ENCODE measurements at places on chromosomes 11 and 22.

DNA sequence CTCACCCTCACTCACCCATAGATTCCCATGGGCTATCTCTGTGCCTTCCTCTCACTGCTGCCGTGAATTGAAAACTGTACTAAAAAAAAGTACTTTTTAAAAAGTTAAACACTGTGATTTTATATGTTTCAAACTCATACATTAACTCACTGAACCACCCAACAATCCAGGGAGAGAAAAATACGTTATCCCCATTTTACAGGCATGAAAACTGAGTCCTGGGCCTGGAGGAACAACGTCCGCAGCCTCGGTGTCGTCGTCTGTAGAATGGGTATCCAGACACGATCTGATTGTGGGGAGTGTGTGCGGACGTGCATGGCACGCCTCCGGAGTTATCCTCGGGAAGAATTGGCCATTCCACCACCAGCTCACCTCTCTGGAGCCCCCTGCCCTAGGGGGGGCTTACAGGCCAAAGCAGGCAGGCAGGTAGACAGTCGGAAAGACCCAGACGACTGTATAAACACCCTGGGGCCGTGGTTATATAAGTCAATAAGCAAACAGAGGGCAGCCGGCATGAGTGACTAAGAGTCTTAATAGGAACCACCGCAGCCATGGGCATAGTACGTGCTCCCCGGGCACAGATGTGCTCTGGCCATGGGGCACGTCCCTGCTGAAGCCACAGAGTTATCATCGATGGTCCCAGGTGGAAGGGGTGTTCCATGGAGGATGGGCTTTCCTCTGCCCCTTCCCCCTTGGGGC is 7.1 kb upstream of the PDGFB start:
- no peak for DNase-seq

GRCh38 chr11:46655631-46656030 is 38.3 kb downstream of the ATG13 start:
- DNase-seq = no peak

DNA sequence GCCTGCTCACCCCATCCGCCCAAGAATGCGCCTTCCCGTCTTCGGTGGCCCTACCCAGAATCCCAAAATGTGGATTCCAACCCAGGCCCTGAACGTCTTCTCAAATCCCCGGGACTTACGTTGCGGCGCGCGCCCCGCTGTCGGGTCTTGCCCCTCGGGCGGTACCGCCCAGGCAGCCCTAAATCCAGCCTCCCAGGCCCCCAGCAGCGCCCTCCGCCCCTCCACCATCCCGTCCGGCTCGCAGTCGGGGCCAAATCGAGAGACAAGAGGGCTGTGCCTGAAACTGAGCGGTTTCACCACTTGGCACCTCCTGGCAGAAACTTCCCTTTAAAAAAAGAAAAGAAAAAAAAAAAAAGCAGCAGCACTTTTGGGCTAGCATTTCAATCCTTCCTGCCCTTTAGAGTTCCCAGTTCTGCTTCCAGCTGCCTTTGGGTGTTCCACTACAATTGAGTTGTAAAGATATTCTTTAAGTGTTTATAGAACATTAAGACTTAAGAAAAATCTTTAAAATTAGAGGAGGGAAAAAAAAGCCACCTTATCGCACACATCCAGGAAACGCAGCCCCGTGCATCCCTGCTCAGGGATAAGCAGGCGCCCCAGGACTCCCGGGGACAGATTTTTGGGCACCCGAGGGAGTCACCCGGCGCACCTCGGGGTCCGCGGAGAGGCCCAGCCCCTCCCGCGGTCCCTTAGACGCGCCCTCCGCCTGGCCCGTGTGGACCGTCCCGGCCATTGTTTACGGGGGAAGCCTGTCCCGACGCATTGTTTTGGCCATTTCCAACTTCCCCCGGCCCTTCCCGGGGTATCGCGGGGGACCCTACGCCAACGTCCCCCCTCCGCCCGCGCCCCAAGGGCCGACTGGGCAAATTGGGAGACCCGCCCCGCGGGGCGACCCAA is 57.6 kb downstream of the KCNJ4 start:
- no peak for DNase-seq

GRCh38 chr11:101407324-101407723 is 176.5 kb downstream of the TRPC6 start:
- no peak for DNase-seq

- no peak for DNase-seq
Observed at GRCh38 chr11:15649371-15650104, 534.8 kb downstream of the INSC start.

- no peak for DNase-seq
Observed at GRCh38 chr22:21714786-21715185, 20.8 kb downstream of the YPEL1 start.

- no peak for DNase-seq
Observed at GRCh38 chr11:44190883-44191230, 95.4 kb downstream of the EXT2 start.

DNA sequence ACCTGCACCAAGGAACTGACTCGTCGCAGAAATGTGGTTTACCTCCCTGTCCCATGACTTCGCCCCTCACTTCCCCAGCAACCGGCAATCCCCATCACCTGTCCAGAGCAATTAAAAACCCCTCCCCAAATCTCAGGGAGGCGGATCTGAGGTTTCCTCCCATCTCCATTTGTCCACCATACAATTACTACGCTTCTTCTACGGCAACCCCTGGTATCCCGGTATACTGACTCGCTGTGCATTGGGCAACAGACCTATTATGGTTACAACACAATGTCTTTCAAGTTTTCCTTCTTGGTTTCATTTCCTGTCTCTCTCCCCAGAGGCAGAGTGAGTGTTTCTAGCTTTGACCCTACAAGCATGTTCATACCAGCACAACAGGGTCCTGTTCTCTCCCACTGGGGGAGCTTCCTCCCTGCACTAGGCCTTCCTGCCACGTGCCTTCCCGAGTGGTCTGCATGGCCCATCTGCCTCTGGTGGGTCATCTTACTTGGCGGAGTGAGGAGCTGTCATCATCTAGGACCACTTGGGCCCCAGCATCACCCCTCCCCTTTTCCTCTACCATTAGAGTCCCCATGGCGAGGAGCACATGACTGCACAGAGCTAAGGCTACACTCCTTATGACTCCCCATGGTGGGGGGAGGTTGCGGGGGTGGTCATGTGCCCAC is 30.3 kb upstream of the NAP1L4 start:
- no peak for DNase-seq

- DNase-seq = no peak
Observed at GRCh38 chr22:26986884-26987283, 329.5 kb downstream of the MIAT start.

- DNase-seq = no peak
Observed at GRCh38 chr11:11948242-11948947, 60.0 kb downstream of the DKK3 start.

GRCh38 chr11:77175021-77175842 is 47.2 kb downstream of the MYO7A start:
- no peak for DNase-seq

- DNase-seq = peak; percentile 43
Observed at GRCh38 chr11:441418-442274, at the start of gene ANO9. Gene ANO9, minus strand, starts transcription at chr11:442011. Its CDS starts 85 bp downstream, at chr11:441926.

GRCh38 chr11:107180236-107180635 is 162.0 kb upstream of the GUCY1A2 start:
- DNase-seq = no peak

DNA sequence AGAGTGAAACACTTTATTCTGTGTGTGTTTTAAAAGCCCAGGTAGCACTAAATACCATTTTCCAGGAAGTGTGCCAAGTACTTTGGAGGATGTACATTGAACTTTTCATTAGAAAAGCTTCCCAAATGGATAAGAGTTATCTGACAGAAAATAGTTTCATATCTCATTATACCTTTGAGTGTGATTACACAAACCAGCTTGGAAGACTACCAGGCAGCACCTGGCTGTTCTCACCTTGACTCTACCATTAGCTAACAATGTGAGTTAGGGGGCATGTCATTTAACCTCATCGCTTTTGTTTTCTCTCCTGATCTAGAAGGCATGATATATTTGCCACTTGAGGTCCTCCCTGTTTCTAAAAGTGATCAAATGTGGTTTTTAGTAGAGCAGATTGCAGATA is 50.2 kb downstream of the GRM5 start:
- DNase-seq = no peak

- peak; percentile 45 for DNase-seq
Observed at GRCh38 chr11:61827571-61828378, at the start of gene FADS2. Gene FADS2, plus strand, starts transcription at chr11:61828300. Its CDS starts 91 bp downstream, at chr11:61828391.

GRCh38 chr11:61974766-61975631 is 7.6 kb upstream of the FTH1 start:
- DNase-seq = no peak

GRCh38 chr11:84965484-84965883 is 661.7 kb downstream of the DLG2 start:
- no peak for DNase-seq

DNA sequence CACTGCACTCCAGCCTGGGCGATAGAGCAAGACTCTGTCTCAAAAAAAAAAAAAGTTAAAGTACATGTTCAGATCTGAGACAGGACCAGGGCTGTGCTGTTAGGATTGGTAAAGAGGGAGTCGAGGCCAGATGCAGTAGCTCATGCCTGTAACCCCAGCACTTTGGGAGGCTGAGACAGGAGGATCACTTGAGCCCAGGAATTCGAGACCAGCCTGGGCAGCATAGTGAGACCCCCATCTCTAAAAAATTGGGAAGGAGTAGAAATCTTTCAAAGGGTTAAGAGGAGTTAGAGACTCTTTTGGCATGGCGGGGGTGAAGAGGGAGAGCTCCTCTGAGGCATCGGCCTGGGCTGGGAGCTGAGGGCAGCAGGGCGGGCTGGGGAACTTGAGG is 11.8 kb downstream of the SLC25A45 start:
- DNase-seq = no peak

DNA sequence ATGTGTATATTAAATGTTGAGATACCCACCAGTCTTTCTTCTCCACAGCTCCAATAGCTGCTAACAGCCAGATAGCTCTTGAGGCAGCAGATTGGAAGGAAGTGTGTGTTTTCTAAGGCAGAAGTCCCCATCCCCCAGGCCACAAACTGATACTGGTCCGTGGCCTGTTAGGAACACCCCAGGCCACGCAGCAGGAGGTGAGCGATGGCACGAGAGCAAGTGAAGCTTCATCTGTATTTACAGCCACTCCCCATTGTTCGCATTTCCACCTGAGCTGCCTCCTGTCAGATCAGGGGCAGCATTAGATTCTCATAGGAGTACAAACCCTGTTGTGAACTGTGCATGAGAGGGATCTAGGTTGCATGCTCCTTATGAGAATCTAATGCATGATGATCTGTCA is 12.7 kb downstream of the CCDC73 start:
- DNase-seq = no peak

- no peak for DNase-seq
Observed at GRCh38 chr11:74815966-74816365, 67.3 kb downstream of the RNF169 start.

GRCh38 chr11:2779981-2780849 is 80.4 kb upstream of the KCNQ1OT1 start:
- DNase-seq = no peak

GRCh38 chr11:32643526-32643925 is 59.9 kb downstream of the EIF3M start:
- DNase-seq = no peak

GRCh38 chr11:129146191-129146590 is 45.9 kb downstream of the ARHGAP32 start:
- DNase-seq = no peak

GRCh38 chr11:124970925-124971324 is 16.9 kb downstream of the CCDC15 start:
- no peak for DNase-seq

- no peak for DNase-seq
Observed at GRCh38 chr11:111330234-111330893, 32.0 kb downstream of the POU2AF3 start.

DNA sequence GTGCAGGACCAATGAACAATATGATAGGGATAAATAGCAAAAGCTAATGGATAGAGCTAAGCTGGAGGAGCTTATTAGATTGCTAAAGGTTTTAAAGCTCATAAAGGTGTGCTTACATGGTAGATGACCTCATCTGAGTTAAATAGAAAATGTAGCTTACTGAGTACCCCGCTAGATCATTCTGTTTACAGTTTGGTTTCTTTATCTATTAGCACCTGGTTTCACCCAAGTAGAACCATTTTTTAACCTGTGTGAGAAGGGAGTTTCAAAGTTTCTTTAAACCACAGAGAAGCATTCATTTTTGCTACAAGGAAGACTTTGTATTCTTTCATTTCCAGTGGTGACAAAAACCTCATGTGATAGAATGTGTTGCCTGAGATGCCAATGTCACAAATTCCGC is 1778.0 kb downstream of the LRRC4C start:
- no peak for DNase-seq

DNA sequence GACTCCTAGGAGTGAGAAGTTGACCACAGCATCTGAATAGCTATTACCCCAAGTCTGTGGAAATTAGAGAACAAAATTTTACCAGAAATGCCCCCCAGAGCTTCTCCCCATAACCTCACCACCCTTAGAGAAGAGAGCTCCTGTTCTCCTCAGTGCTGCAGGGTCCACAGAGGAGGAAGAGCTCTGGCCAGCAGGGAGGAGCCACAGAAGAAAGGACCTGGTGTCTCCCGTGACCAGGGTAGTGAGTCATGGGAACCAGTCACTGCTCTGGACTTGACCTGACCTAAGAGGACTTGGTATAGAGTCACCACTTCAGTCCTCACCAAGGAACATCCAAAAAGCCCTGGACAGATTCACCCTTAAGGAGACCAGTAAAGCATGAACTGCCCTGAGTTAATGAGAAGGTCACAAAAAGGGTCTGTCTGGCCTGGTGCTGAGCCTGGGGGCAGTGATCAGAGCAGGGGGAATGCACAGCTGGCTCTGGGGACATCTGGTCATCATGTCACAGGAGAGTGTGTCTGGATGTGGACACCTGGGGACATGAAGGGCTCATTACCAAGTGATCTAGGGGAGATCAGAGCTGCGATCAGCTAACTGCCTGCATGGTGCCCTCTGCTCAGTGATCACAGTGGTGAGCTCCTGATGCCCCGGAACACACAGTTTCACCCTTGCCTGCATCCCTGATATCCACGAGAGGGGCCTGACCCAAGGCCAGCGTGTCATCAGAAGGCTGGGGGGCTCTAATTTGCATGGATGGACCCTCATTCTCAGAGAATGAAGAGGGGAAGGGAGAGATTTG is 103.3 kb upstream of the TOP3B start:
- no peak for DNase-seq

DNA sequence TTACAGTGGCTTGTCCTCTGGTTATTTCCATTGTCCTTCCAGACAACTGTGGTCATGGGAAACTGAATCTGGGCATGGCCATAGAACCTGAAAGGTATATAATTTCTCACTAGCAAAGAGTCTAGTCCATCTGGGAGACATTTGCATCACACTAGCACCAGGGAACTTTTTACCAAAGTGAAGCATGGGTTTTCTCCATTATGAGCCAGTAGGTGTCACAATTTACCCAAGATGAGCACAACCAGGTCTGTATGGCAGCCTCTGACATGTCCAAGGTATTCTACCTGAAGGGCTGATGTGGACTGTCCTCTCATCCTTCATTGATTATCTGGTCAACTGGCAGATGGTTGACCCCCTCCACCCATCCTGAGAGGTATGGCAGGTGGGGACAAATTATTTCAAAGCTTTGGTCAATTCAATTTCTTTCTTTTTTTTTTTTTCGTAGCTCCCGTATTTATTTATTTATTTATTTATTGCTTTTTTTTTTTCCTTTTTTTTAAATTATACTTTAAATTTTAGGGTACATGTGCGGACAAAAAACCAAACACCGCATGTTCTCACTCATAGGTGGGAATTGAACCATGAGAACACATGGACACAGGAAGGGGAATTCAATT is 425.9 kb downstream of the TMEM135 start:
- DNase-seq = no peak

All from activated T-cell treated with anti-CD3 and anti-CD28 coated beads for 4 hours (primary cell).